ENCODE measurements at places on chromosomes 6 and 20.

DNA sequence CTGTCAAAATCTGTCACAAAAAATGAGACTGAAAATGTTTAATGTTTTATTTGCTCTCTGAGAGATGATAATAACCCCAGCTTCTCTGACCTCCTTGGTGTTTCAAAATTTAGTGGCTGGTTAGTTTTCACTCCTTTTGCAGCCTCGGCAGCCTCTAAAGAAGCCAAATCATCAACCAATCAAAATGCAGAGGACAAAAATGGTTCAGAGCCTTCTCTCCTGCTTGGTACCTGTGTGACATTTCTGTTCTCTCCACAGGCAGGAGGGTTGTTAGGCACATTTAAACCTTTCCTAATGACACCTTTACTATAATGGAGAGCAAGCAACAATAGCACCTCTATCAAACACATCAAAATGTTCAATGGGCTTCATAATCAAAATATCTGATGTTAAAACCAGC lies 375.5 kb downstream of the HACE1 start:
- no peak for DNase-seq

DNA sequence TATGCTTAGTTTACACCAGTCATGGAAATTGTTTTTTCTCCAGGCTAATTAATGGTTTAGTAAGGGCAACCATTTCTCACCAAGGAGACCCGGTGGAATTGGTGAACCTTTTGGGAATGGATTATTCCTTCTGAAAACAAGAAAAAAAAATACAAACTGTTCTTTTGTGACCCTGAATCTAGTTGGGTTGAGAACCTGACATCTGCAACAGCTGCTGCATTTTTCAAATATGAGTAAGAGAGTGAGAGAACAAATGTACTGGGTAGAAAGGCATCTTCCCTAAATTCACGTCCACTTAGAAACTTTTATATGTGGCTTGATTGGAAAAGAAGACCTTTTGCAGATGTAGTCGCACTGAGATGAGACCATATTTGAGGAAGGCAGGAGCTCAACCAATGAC lies 553.4 kb upstream of the EPHA7 start:
- no peak for DNase-seq

- DNase-seq = no peak
Observed at GRCh38 chr6:147227770-147228320, 23.6 kb downstream of the STXBP5 start.

GRCh38 chr6:21079468-21080048 lies 514.0 kb upstream of the SOX4 start:
- no peak for DNase-seq

DNA sequence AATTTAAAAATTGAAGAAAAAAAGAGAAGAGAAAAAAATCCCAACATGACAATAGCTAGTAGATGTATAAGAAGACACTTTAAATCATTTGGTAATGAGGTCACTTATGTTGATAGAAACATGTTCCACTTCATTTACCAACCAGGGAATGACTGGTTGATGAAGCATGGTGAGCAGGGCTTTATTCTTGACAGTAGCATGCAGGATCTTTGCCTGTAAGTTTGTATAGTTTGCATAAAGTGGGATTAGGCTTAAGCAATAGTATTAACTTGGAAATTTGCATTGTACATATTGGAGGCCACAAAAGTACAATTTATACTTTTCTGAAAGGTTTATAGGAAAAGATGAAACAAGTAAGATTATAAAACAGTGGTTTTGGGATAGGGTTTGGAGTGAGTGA lies 67.0 kb downstream of the NOX3 start:
- no peak for DNase-seq

- no peak for DNase-seq
Observed at GRCh38 chr6:141195251-141195832, 937.4 kb upstream of the GJE1 start.

DNA sequence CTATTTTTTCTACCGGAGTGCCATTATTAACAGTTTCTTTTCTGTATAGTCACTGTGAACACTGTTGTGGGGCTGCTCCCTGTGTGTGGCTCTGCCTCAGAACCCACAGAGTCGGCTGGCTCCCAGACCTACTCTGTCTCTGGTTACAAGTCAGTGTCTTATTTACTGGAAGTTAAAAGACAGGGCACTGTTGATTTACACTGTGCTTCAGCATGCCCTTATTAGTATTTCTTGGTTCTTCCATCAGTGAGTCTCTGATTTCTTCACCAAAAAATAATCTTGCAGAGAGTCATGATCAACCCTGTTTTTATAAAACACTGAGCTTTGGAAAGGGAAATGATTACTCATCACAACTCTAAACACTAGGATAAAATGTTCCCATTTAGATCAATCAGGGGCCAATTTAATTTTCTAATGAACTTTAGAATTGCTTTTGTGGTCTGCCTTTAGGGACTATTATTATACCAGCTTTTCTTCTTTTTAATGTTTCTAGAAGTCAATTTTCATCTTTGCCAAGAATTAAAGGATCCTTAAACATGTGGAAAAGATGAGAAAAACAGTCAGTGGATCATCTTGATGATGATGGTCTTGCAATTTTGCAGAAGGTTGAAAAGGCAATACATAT lies 92.6 kb downstream of the UTRN start:
- DNase-seq = no peak

DNA sequence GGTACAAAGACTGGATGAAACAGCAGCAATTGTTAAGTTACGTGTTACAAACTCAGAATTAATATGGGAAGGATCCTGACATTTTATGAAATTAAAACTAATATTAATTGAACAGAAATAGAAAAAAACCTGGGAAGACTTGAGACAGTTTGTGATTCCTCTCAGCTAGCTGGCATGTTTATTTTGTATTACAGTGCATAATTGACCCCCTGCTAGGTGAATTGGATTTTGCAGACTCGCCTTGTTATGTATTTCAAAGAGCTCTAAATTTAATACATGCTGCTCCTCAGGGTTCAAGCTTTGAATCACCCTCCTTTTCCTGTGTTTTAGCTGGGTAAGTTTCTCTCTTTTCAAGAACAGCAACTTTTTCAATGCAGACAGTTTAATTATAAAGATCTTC lies 339.4 kb downstream of the PLCB1 start:
- DNase-seq = no peak

GRCh38 chr6:5266423-5266822 lies 5.1 kb downstream of the FARS2 start:
- DNase-seq = no peak

DNA sequence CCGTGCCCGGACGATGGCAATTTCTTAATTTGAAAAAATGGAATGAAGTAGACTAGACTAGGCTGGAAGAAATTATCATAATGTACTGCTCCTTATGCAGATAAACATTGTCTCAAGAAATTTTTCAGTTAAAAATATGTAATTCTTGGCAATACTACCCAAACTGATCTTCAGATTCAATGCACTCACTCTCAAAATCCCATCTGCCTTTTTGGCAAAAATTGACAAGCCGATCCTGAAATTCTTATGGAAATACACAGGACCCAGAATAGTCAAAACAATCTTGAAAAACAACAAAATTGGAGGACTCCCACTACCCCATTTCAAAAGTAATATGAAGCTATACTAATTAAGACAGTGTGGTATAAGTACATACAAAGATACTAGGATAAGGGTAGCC lies 19.0 kb downstream of the SLC23A2 start:
- no peak for DNase-seq

DNA sequence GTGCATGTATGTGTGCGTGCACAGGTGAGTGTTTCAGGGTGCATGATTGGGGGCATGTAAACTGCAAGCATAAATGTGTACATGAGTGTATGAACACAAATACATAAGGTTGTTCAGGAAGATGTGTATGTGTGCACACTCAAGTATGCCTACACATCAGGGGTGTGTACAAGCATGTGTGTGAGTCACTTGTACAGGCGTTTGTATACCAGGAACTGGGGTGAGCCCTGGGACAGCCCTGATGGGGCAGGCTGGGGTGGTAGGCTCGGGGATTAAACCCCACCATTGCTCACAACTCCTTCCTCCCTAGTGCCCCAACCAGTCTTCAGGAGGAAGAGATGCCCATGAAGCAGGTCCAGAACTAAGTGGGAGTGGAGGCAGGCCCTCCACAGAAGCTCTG lies 4.3 kb downstream of the CRIP3 start:
- DNase-seq = no peak

DNA sequence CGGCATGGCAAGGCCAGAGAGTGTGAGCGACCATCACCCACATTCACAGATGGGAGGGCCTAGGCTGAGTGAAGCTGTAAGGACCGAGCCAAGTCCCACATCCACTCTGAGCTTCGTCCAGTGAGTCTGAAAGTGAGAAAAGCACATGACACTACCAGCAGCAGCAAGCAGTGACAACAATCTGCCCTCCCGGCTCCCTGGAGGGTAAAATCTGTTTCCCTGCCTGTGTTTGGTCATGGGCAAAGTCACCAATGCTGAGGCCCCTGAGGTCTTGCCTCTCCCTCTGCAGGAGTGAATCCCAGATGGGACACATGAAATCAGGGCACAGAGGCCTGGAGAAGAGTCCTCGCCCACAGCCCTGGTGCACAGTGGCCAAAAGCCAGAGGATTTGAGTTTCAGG lies 6.4 kb upstream of the CST7 start:
- DNase-seq = no peak

DNA sequence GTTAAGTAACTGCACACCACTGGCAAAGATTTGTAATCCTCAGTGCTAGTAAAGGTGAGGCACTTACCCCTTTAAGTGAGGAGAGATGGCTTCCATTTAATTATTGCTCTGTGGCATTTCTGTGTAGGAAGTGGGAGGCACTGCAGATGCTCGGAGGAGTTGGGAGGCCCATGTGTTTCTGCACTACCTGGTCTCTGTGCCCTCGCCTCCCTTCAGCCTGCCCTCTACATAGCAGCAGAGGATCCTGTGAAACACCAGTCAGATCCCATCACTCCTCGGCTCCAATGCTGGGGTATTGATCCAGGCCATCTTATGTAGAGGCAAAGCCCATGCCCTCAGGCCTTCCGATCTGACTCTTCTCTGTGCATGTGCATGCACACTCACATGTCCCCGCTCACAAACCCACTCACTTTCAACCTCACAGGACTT lies 67.0 kb downstream of the SLX4IP start:
- no peak for DNase-seq

DNA sequence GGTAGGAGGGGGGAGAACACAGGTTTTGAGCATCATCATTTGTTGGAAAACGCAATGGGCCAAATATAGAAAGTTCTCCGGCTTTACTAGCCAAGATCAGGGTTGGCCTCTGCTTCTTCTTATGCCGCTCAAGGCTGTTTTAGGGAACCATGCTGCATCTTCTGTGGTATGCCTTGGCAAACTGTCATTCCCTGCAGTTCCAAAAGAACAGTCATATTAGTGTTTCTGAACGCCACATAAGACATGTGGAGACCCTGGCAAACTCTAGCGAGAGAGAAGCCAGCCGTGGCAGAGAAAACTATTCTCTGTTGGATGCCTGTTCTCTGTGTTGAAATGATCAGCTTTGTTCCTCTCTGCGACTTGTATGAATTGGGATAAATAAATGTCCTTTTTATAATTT lies 10.8 kb downstream of the ACTR5 start:
- DNase-seq = no peak

DNA sequence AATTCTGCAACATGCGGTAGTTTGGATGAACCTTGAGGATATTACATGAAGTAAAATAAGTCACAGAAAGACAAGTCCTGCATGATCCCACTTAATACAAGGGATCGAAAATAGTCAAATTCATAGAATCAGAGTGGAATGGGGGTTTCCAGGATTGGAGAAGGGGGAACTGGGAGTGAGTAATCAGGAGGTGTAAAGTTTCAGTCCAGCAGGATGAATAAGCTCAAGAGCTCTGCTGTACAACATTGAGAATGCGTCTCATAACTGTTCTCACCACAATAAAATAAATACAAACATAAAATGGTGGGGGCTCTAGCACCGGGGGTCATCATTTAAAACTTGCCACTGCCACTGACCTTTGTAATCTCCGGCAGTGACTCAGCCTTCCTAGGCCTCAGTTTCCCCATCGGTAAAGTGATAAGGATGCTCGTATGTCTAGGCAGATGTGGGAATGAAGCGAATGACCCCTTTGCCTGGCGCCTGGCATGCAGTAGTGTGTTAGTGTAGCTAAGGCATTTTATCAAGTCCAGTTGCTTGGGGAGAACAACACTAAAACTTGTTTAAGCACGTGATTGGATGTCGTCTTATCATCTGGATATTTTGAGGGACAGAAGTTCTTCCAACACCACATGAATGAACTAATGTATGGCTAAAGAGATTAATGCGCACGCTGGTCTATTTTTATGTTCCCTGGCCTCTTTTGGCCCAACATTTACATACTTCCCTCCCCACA lies 421.1 kb downstream of the QKI start:
- DNase-seq = no peak

DNA sequence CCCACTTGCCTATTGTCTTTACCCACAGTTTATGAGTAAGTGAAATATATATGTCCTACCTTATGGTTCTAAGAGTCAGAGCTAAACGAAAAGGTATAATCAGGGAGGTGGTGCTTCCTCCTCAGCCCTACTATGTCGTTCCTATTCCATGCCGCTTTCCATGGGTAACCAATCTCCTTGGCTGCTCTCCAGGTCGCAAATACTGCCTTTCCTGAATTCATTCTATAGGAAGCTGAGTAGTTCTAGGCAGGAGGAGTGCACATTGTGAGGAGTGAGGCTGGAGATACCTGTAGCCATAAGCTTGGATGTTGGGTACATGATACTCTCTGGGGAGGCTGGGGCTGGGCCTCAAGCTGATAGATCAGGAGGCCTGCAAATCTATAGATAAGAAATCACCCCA lies 5.8 kb downstream of the IL20RA start:
- no peak for DNase-seq

- DNase-seq = no peak
Observed at GRCh38 chr20:41984031-41984430, 365.9 kb upstream of the CHD6 start.

DNA sequence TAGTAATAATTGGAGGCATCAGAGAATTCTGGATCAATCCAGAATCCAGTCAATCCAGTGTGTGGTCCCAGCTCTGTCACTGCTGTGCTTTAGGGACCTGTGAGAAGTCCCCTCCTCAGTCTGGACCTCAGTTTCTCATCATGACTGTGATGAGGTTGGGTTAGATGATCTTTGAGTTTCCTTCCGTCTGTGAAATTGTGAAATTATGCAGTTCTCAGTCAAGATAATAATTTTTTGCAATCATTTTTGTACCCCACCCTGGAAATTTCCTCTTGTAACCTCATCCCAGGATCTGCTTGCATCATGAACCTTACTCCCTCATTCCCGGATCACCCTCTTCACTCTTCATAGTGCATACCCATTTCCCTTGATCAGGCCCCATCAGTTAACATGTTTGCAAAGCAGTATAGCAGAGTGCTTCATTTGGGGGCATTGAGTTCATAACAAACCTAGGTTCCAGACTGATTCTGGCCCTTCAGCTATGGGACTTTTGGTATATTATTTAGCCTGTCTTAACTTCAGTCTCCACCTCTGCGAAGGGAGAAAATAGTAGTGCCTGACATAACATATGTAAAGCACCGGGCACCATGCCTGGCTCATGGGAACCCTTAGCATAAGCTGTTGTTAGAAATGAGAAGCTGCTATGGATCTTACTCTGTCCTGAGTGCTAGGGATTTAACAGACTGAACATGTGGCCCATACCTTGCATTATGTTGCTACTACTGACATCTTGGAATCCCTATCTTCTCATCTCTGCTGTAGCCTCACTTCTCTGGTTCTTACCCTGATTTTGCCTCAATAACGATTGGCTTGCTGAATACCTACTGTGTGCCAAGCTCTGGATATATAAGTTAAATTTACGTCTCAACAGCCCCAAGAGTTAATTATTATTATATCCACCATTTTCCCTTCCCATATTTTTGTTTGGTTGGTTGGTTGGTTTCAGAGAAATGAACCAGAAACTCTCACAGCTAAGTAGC lies 1.3 kb downstream of the ZNF76 start:
- DNase-seq = no peak

Data from T-helper 22 cell (primary cell).